ENCODE measurements at places on chromosomes 13 and 19. TPM values are rescaled to one million over a fixed set of nuclear protein-coding genes. Genes with fewer than 3 reads are reported as not detected.
A peak's percentile ranks its signal among the peaks of the same experiment; 100 is the strongest.

DNA sequence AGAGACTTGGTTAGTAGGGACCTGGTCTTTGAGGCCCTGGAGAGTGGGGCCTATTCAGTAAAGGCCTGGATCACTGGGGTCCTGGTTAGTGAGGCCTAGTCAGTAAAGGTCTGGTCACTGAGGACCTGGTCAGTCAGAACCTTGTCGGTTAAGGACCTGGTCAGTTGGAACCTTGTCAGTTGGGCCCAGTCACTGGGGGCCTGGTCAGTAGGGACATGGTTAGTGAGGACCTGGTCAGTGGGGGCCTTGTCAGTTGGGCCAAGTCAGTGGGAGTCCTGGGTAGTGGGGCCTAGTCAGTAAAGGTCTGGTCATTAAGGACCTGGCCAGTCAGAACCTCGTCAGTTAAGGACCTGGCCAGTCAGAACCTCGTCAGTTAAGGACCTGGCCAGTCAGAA is 43.2 kb upstream of the TPM4 start:
- DNase-seq, result no peak

- DNase-seq, result peak; percentile 78
These were observed 2.2 kb upstream of the PLEKHG2 start for GRCh38 chr19:39410017-39410830.

GRCh38 chr13:112183532-112184090 is 116.7 kb downstream of the SOX1 start:
- no peak for DNase-seq

GRCh38 chr13:29954082-29955028 is 103.9 kb upstream of the UBL3 start:
- no peak for DNase-seq

- no peak for DNase-seq
These were observed 7.2 kb upstream of the MBNL2 start for GRCh38 chr13:97214921-97215320.

- DNase-seq, result no peak
These were observed 143.5 kb upstream of the UBL3 start for GRCh38 chr13:29993716-29994488.

GRCh38 chr13:59374691-59375090 is 789.0 kb downstream of the DIAPH3 start:
- no peak for DNase-seq

- DNase-seq, result no peak
These were observed 5.0 kb downstream of the TLE5 start for GRCh38 chr19:3057275-3057714.

DNA sequence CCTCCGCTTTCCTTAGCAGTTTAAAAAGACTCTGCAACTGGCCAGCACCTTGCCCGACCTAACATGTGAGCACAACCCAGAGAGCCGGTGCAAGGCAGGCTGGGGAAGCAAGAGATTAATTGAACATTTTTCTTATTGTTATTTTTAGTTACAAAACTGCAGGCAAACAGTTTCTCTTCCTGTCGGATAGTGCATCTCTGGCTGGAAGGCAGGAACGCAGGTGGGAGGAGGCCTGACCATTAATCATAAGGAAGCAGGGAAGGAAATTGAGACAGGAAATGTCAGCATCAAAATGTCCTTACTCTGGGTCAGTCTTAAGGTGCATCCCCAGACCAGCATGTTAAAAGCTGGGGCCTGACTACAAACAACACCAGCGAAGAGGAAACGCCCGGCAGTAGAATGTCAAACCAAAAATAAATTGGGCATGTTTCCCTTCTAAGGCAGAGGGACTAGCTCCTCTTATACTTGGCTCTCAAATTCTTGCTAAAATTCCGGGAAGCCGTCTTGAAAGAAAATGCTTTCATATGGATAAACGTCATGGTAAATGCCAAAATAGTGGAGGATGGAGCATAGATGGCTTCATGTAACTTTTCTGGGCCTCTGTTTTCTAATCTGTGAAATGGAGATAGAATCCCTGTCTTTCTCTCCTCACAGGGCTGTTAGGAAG is 226.8 kb downstream of the RAP2A start:
- no peak for DNase-seq

- no peak for DNase-seq
These were observed 13.8 kb downstream of the FGF21 start for GRCh38 chr19:48768994-48769713.

DNA sequence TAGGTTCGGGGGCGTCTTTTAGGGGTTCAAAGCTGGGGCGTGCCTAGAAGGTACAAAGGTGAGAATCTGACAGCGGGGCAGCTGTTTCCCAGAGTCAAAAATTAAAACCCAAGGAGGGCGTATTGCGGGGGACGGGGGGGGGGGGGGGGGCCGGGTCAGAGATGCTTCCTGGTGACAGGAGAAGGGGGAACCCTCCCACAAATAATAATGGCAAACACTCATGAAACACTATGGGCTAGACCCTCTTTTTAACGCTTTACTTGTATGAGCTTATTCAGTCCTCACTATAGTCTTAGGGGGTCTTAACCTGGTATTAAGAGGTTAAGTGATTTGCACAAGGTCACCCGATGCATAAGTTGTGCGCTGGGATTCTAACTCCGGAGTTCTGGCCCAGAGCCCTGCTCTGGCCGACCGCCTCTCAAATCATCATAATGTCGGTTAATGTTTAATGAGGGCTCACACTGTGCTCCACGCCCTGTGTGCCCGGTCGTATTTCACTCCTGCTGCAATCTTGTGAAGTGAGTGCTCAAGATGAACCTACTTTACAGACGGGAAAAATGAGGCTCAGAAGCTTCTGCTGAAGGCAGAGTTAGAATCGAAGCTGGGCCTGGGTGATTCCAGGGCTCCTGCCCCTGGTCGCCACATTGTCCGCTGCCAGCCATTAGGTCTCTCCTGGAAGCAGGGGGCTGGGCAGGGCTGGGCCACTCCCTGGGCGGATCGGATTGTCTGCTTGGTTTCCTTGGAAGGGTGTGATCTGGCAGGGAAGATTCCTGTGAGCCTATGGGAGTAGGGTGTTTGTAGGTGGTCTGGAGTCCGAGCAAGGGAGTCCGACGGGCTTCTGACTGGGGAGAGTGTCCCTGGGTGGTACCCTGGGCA is 964 bp downstream of the PAK4 start:
- DNase-seq, result no peak

- no peak for DNase-seq
These were observed 17.2 kb upstream of the JUND start for GRCh38 chr19:18298601-18299000.

DNA sequence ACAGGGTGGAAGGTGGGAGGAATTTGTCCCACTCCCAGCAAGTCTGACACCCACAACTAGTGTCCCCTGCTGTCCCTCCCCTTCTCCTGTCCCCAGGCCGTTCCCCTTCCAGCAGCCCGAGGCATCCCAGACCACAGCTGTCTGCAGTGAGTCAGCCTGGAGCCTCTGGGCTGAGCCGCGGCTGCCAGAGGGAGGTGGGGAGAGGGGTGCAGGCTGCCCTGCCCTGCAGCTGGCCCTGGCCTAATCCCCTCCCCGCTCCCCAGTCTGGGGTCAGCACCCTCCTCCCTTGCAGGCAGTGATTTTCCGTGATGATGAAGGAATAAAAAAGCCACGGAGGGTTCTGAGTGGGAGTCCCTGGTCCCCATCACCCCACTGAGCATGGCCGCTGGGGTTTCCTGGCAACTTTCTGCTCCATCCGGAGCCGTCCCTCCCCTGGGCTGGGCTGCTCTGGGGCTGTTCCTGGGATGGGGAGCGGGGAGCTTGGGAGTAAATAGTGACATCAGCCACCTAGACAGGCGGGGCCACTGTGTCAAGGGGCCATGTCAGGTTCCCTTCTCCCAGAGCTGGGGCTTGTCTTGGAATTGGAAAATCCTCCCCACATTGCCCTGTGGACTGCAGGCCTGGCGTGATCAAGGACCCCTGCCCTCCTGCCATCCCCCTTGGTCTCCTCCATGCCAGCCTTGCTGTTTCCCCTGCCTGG is 16.8 kb downstream of the SPC24 start:
- no peak for DNase-seq

TTC9B gene
- total RNA-seq, result not detected

ONECUT3 gene
- total RNA-seq, result not detected

CAPN12 gene
- 2.6 TPM for total RNA-seq

CTXN1 gene
- 0.98 TPM for total RNA-seq

CBLC gene
- total RNA-seq, result not detected

FBN3 gene
- total RNA-seq, result not detected

CDC42EP5 gene
- not detected for total RNA-seq

TMEM145 gene
- 1.8 TPM for total RNA-seq

RGS9BP gene
- total RNA-seq, result 0.72 TPM

All from OCI-LY7 (cell line).